ENCODE measurements at places on chromosomes 12 and 14.

- no peak for DNase-seq
Measured at GRCh38 chr14:57274551-57274950, 5.8 kb downstream of the AP5M1 start.

DNA sequence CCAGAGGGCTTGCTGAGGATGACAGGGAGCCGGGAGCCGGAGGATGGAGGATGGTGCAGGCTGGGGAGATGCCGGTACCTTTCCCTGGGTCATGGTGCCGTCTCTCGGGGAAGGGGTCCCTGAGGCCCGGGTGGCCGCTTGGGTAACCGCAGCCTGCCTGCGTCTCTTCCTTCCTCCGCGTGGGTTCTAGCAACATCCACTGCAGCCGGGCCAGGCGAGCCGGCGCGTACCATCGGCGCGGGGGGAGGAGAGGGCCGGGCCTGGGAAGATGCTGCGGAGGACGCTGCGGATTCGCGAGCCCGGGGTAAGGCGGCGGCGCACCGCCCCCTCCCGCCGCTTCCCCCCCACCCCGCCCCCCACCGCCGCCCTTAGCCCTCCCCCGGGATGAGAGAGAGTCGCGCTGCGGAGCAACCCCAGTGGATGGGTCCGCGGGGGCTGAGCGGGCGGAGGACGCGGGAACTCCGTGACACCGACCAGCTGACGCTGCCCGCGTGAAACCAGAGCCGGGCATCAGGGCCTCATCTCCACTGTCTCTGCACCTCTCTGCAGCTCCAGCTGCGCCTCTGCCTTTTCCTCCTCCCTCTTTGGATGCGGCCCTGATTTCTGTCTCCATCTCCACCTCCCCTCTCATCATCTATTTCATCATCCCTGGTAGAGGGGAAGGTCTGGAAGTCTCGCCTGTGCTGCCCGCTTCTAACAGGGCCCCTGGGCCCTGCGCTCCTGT is at the start of gene FAIM2:
Gene FAIM2, minus strand, starts transcription at position 201 of the 724 bp plus-strand sequence. Its CDS starts 108 bp downstream, at position 93.
- DNase-seq, result no peak

- DNase-seq, result no peak
Measured at GRCh38 chr12:127277882-127278281, 989.1 kb upstream of the TMEM132C start.

DNA sequence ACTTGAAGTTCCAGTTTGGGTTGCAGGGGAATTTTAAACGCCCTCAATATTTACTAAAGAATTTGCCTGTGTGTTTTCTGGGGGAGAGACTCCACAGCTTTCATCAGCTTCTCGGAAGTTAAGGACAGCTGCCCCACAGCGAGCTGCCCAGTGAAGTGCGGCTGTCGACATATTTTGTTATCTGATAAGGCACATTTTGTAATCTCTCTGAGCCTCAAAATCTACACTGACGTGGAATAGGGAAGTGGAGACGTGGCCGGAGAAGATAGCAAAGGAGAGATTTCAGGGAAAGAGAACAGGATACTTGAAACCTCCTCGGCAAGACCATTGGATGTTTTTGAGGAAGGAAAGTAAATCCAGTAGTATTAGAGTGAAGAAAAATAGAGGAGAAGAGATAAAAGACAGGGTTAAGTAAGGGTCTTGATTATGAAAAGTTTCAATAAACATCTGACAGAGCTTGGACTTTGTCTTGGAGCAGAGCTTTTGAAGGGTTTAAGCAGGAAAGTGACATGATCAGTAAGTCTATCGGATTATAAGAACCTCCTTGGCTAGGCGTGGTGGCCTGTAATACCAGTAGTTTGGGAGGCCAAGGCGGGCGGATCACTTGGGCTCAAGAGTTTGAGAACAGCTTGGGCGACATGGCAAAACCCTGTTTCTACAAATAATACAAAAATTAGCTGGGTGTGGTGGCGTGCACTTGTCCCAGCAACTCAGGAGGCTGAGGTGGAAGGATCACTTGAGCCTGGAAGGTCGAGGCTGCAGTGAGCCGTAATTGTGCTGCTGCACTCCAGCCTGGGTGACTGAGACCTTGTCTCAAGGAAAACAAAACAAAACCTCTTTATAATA is 1.1 kb downstream of the POLR3B start:
- no peak for DNase-seq

DNA sequence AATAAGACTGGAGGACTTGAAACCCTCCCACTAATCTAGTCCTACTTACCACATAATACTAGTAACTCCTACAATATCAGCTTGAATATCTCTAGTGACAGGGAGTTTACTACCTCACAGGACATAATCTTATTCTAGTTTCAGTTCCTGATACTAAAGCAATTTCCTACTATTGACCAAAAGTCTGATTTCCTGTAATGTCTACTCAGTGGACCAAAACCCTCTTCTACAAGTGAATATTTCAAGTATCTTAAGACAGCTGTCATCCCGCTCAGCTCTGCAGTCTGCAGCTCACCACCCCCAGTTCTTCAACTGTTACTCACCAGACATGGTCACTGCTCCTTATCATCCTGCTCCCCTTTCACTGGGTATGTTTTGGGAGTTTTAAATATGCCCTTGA is 70.8 kb upstream of the TMCC3 start:
- no peak for DNase-seq

DNA sequence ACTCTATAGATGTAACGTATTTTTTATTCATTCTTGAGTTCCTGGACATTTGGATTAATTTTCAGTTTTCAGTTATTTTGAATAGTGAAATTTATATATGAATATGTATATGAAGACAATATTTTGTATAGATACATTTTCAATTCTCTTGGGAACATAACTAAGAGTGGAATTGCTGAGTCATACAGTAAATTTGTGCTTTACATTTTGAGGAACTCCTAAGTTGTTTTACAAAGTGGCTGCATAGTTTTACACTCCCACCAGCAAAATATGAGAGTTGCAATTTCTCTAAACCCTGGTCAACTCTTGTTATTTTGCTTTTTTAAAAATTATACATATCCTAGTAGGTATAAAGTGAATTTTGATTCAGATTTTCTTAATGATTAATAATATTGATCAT is 1838.6 kb upstream of the SEL1L start:
- no peak for DNase-seq

DNA sequence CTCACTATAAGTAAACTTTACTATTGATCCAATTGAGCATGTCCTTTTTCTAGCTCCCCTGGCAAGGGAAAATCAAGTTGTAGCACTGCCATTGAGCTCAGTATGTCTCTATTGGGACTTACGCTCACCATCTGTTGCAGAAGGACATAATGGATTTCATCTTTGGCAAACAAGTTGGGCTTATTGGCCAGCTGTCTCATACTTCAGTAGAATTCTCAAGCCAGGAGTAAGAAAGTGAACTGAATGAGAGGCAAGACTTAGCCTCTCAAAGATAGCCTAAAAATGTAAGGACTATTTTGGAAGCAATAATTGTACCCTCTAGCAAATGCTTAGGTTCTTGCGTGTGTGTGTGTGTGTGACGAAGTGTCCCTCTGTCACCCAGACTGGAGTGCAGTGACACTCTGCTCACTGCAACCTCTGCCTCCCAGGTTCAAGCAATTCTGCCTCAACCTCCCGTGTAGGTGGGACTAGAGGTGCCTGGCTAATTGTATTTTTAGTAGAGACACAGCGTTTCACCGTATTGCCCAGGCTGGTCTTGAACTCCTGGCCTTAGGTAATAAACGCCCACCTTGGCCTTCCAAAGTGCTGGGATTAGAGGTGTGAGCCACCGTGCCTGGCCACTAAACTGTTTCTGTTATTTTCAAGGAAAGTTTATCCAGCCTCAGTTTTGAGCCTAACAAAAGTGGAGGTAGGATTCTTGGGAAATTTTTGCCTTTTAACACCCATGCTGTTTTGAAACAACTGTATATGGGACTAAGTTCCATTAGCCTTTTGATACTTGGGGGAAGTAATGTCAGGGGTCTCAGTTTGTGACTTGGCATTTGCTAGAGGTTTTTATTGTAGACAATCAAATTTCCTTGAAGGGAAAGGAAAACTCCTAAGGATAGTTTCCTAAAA is 7.0 kb downstream of the HNRNPA1 start:
- DNase-seq, result no peak

DNA sequence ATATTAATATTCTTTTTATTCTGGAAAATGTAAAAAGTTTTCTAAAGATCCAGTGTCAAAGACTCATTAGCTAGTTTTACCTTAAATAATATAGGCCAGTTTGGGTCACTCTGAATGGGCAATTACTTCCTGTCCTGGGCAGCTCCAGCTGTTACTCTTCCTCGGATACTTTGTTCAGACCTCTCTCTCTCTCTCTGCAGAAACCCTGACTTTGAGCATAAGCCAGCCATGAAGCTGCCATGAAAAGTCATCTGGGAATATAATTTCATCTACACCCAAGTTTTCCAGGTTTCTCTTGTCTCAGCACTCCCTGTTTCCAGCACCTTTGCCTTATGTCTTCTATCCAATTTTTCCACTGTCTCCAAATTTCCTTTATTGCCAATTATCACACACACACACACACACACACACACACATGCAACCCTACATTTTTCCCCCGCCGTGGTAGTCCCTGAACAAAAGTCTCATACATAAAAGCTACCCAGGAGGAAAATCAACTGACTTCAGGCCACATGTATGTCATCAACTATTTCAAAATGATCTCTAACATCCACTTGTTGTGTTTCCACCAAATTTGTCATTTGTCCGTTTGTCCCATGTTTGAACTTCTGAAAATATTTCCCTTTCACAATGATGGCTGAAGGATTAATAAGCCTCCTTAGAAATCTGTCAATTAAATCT is 318.1 kb downstream of the SSPN start:
- DNase-seq, result no peak
